ENCODE measurements at places on chromosomes 2 and 18. TPM values are rescaled to one million over a fixed set of nuclear protein-coding genes. Genes with fewer than 3 reads are reported as not detected.
A peak's percentile ranks its signal among the peaks of the same experiment; 100 is the strongest.

DNAJC5G gene
- total RNA-seq, result not detected

DNA sequence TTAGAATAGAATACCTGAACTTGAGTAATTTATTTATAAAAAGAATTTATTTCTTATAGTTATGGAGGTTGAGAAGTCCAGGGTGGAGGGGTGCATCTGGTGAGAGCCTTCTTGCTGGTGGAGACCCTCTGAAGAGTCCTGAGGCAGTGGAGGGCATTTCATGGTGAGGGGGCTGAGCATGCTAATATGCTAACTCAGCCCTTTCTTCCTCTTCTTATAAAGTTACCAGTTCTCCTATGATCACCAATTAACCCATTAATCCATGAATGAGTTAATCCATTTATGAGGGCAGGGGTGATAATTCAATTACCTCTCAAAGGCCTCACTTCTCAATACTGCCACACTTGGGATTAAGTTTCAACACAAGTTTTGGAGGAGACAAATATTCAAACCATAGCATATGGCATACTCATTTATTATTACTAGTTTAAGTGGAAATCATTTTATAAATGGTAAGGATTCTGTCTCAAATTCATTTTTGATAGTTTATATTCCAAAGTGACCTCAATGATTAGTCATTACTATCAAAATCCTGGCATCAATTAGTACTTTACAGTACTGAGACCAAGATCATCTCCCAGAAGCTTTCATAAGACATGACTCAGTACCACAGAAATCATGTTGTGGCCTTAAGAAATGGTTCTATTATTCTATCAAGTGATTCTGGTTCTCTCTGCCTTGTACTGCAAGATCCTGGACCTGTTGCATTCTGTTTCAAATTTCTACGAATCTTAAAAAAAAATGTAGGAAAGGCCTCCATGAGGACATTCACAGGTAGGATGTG is 5.5 kb downstream of the ZNF396 start:
- DNase-seq, result no peak

DNA sequence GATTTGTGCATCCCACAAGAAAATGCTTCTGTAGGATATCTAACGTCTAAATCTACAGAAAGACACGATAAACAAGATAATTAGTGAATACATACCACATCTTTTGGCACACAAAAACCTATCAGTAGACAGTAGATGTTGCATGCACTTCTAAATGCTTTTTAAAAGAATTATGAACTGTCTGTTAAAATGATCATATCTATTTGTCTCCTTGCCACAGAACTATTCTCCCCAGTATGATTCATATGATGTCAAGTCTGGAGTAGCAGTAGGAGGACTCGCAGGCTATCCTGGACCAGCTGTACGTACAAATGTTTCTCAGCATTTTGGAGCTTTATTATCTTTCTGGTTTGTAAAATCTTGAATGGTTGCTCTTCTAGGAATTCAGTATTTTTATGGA is 12.7 kb downstream of the COL3A1 start:
- DNase-seq, result no peak

- DNase-seq, result no peak
Observed at GRCh38 chr2:66442516-66443185, 7.7 kb downstream of the MEIS1 start.

HSBP1L1 gene
- total RNA-seq, result 8.1 TPM

CFAP221 gene
- total RNA-seq, result not detected

NXPH2 gene
- not detected for total RNA-seq

POTEC gene
- not detected for total RNA-seq

GRCh38 chr2:98242003-98242402 is 104.3 kb upstream of the CNGA3 start:
- DNase-seq, result no peak

CMPK2 gene
- total RNA-seq, result 3.4 TPM

SCTR gene
- not detected for total RNA-seq

- no peak for DNase-seq
Observed at GRCh38 chr2:223692191-223692947, 90.2 kb upstream of the SCG2 start.

DNA sequence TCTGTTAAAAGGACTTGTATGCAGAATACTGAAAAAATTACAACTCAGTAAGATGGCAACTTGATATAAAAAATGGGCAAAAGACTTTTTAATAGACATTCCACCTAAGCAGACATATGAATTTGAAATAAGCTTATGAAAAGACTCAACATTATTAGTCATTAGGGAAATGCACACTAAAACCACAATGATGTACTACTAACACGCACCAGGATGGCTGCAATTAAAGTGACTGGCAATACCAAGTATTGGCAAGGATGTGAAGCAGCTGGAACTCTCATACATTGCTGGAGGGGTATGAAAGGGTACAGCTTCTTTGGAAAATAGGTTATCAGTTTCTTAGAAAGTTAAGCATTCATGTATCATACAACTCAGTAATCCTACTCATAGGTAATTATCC is 3.2 kb upstream of the ENOSF1 start:
- DNase-seq, result no peak

DNA sequence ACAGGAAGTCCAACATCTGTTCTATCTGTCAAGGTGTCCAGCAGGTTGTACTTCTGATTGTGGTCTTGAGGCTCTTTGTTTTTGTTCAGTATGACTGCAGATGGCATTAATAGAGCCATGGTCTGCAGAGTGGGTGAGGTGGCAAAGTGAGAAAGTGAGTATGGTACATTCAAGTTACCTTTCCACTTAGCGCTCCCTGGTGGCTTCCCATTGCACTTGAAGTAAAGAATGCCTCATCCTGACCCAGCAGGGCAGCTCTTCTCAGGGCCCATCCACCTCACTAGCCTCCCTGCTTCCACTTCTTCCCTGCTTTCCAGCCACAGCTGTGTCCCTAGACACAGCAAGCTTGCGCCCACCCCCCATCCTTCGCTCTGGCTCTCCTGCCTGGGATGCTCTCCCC is 148.0 kb upstream of the ALPP start:
- DNase-seq, result no peak

- no peak for DNase-seq
Observed at GRCh38 chr2:15009681-15010080, 377.2 kb downstream of the LRATD1 start.

- no peak for DNase-seq
Observed at GRCh38 chr2:9145109-9145751, 61.4 kb upstream of the ASAP2 start.

GRCh38 chr2:102056079-102056581 is 64.4 kb downstream of the IL1R2 start:
- no peak for DNase-seq

- no peak for DNase-seq
Observed at GRCh38 chr2:39024833-39025232, 96.0 kb downstream of the SOS1 start.

- DNase-seq, result no peak
Observed at GRCh38 chr2:9124231-9124741, 82.3 kb upstream of the ASAP2 start.

DNA sequence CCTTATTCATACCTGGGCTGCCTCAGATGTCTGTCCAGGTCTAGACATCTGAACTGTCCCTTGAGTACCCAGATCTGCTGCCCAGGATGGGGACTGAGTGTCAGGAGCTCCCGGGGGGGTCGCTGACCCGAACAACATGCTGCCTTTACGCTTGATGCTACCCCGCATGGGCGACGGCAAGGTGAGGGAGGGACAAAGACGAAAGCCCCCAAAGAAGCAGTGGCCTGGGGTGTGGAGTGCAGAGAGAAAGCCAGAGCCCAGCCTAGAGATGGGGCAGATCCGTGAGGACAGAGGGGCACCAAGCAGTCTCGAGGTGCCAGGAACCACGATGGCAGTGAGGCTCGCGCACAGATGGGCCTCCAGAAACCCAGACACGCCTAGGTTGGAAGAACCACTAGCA is 234.7 kb downstream of the ATAD2B start:
- peak; percentile 36 for DNase-seq

DNA sequence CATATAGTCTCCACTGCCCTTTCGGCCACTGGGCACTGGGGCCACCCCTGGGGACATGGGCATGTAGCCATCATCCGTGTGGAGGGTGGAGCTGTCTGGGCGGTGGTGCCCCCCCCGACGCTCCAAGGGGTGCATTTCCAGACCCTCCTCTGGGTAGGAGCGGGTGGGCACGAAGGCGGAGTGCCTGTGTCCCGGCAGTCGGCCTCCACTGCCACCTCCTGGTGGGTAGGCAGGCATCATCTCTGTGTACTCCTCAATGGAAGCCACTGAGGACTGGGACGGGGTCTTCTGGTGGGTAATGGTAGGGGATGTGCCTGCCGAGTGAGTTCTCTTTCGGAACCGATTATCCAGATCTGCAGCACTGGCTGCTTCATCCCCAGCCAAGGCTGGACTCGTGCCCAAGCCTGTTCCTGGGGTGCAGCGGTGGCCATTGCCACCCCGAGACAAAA is 2.8 kb downstream of the IRS1 start:
- peak; percentile 83 for DNase-seq

- DNase-seq, result no peak
Observed at GRCh38 chr2:224263571-224264043, 138.3 kb downstream of the FAM124B start.

DNA sequence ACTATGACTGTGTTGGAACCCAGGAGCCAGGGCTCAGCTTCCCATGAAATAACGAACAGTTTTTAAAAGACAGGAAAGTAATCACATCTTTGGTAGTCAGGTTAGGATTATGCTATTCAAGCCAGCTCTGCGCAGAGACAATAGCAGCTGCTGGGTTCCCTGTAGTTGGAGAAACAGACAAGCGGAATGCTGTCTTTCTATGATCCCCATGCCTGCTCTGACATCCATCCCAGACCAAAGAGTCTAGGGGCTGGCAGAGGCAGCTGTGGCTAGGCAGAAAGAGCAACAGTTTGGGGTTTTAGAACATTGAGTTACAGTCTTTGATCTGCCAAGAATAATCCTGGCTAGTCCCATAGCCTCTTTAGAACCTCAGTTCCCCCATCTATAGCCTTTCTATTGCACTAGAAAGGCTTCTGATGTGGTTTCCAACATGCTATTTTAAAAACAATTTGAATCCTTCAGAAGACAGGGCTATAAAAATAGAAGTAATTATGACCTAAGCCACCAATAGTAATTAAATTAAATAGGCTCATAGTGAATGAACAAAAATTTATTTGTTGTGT is 146.8 kb downstream of the MTX2 start:
- DNase-seq, result no peak

DNA sequence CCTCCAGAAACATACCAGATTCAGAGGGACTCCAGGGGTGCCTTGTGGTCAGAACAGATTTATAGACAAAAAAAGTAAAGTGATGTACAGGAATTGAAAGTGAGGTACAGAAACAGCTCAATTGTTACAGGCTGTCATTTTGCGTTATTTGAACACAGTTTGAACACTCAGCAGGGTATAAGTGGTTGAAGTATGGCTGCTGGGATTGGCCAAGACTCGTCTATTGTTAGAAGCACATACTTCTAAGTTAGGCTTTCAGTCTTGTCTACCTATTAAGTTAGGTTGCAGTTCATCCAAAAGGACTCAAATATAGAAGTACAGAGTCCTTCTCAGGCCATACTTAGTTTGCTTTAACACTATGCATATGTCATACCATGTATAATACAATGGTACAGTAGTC is 21.0 kb upstream of the GRB14 start:
- no peak for DNase-seq

C2orf15 gene
- total RNA-seq, result not detected

MC5R gene
- total RNA-seq, result not detected

FHOD3 gene
- 34.1 TPM for total RNA-seq

GRCh38 chr2:136136931-136137330 is 19.0 kb upstream of the CXCR4 start:
- DNase-seq, result no peak

DNA sequence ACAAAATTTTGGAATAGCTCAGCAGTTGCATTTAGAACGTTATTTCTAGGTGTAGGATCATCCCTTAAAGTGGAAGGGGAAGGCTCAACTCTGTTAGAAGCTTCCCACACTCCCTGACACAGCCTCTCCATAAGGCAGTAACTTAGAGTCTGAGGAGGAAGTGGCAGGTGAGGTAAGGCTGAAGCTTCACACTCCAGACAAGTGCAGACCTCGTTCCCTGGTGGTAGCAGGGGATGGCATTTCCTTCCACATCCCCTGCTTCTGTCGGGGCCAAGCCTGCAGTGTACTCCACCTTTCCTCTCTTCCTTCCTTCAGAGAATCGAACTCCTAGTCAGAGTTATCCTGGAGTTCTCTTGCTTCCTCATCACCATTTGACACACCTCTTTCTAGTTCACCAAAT is 224.7 kb downstream of the CYRIA start:
- no peak for DNase-seq

DNA sequence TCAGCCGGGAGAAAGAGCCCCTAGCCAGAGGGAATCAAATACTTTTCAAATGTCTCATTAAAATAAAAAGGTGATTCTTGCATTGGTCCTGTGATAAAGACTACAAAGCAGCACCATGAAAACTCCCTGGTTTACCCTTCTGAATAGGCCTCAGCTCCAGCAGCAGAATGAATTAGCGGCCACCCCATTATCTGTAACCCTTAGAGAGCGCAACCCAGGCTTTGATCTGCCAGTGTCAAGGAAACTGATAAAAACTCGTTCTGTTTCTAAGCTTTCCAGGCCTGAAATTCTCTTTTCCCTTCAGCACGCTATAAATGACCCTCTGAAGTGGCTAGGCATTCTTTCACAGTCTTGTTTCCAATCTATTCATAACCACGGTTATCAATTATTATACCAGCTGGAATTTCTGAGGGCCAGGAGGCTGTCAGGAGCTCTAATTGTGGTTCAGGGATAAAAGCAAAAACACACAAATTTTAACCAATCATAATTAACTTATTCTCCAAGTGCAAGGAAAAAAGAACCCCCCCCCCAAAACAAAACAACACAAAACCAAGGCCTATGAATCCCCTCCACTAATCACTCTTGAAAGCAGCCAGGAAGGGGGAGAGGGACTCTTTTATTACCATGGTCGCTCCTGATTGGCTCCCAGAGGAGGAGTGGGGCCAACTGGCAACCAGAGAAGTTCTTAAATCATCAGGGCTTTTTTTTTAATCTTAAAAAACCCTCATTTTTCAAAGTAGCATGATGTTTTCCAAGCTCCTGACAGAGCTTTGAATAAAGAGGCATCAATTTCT is 258.9 kb downstream of the CYRIA start:
- no peak for DNase-seq

DNA sequence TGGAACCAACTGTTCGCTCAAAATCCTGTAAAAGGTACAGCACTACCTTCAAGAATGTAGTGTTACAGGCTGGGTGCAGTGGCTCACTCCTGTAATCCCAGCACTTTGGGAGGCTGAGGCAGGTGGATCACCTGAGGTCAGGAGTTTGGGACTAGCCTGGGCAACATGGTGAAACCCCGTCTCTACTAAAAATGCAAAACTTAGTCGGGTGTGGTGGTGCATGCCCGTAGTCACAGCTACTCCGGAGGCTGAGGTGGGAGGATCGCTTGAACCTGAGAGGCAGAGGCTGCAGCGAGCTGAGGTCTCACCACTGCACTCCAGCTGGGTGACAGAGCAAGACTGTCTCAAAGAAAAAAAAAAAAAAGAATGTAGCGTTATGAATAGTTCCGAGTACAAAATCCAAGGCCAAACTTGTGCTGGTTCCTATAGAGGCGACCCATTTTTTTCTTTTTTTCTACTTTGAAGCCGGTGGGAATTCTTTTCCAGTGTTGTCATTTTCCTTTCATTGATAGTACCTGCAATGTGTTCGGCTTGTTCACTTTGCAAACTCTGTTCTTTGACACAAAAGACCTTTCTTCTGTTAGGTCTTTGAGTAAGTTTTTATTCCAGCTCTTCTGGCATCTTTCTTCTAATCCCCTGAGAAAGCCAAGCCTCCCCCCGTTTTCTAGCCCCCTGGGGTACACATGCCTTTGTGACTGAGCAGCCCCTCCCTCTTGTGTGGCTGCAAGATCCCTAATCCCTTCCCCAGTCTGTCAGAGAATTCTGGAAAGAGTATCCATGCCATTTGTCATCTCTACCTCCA is 25.1 kb downstream of the INPP5D start:
- DNase-seq, result no peak

TNS1 gene
- 231 TPM for total RNA-seq

GRCh38 chr2:50547521-50547920 is 484.4 kb downstream of the NRXN1 start:
- no peak for DNase-seq

Measured in psoas muscle (tissue), 8 donors.